ENCODE measurements at places on chromosomes 16 and 17. TPM values are rescaled to one million over a fixed set of nuclear protein-coding genes. Genes with fewer than 3 reads are reported as not detected.

DNA sequence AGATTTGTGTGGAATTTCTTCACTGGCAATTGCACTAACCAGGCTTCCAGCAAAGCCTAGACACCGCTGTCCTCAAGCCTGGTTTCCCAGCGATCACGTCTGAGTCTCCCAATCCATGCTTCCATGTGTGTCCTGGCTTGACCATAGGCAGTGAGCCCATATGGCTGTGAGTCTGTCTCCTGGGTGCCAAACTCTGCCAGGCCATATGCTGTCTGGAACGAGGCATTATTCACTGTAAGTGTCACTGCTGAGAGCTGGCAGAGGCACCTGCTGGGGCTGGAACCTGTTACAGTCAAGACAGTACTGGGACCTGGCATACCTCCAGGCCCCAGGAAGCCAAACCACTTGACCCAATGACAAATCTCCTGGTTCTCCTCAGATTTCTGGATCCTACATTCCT lies 60.4 kb downstream of the HS3ST2 start:
- DNase-seq = no peak

- peak; percentile 73 for DNase-seq
Measured at GRCh38 chr17:50479522-50480141, 972 bp downstream of the RSAD1 start.

DNA sequence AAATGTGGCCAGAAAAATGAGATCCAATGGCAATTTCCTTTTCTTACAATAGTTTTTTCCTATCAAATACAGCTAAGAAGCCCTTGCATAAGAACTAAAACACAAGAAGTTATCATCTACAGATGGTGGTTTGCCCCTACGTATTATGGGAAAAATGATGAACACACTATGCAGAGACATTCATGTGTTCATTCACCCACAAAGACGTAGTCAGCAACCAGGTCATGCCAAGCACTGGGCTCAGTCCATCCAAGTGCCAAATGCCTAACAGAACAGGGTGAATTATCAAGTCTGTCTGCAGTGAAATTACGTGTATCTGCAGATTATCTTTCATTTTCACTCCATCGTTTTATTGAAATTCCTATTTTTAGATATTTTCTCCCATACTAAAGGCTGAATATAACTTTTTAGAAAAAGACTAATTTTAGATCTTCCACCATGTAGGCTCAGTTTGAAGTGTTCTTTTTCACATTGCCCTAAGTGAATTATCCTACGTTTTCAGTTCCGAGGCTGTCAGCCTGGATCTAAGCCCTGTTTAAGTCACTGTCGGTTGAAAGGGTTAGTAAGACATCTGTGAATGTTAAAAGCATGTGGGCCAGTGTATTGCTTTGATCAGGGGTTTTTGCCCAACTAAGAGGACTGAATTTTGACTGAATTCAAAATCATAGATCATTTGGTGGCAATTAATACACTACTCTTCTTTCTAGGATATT lies 78.1 kb upstream of the DHX40 start:
- no peak for DNase-seq

GRCh38 chr17:18225642-18226283 lies 328 bp downstream of the LLGL1 start:
- DNase-seq = no peak

DNA sequence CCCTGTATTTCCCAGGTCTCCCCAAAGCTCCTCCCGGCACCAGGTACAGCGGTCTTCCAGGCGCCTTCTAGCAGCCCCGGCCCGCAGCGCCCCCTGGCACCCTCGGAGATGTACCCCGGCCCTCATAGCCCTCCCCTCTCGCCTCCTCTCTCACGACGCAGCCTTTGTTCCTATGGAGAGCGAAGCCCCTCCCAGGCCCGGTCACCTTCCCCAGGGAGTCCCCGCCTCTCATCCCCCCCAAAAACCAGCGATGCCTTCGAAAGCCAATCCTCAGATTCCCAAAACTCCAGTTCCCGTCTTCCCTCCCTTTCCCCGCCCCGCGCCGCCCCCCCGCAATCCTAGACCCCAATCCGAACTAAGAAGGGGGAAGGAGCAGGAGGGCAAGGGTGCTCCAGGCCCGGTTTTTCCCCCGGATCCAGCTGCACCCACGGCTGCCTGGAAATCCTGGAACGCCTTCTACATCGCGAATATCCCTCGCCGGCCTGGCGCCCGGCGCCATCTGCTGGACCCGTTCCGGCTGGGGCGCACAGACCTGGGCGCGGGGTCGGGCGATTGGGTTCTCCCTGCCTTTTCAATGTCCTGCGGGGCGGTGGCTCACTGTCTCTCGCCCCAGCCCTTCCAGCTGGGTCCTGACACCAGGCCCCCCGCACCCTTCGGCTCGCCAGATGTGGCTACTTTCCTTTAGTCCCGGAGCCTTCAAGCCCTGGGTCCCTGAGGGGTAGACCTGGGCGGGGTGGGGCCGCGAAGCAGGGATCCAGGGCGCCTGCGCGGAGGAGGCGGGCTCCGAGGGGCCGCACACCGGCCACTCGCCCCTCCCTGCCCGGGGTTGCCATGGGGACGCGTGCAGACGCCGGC lies at the start of gene DNAH2:
Gene DNAH2, plus strand, starts transcription at position 844 of the 855 bp plus-strand sequence. CDS start 1,991 bp downstream, outside the sequence.
- DNase-seq = peak; percentile 88

DNA sequence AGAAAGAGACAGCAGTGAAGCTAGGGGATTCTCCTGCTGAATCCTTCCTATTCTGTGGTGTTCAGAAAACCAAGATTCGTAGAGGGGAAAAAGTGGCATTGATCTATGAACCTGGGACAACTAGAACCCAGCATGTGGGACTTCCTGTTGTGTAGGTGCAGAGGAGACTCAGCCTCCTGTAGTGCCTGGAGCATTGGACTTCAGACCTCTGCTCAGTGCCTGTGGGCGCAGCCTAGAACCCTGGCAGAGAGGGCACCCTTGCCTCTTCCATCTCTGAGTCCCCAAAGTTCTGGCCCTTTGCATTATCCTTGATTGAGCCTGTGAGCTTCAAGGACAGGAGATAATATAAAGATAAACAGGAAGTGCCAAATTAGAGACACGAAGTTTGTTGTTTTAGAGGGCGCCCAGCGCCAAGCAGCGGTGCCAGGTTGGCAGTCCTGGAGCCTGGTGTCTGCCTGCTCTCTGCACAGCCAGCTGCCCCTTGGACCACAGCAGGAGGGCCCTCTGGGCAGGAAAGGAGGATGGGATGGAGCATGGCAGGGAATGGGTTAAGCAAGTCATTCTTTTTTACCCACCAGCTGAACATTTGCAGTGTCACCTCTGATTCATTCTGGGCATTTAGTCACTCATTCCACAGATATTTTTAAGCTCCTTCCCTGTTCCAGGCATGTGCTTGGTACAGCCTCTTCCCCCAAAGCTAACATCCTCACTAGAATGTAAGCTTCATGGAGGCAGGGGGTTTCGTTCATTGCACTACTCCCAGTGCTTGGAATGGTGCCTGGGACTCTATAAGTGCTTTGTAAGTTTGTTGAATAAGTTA lies 11.9 kb upstream of the SP6 start:
- no peak for DNase-seq

PIPOX gene
- total RNA-seq = 1.1 TPM

CAPNS2 gene
- total RNA-seq = 0.32 TPM

CCR7 gene
- total RNA-seq = not detected
